ENCODE measurements at places on chromosomes 5 and 9. TPM values are rescaled to one million over a fixed set of nuclear protein-coding genes. Genes with fewer than 3 reads are reported as not detected.

Gene IFT74
- total RNA-seq = 10.0 TPM

Gene KCNV2
- not detected for total RNA-seq

Gene PCDHA11
- not detected for total RNA-seq

Gene SPINK4
- not detected for total RNA-seq

Gene GFI1B
- 0.12 TPM for total RNA-seq

Gene PDCD1LG2
- total RNA-seq = 1.3 TPM

Gene SLC46A2
- not detected for total RNA-seq

Gene MSMP
- not detected for total RNA-seq

DNA sequence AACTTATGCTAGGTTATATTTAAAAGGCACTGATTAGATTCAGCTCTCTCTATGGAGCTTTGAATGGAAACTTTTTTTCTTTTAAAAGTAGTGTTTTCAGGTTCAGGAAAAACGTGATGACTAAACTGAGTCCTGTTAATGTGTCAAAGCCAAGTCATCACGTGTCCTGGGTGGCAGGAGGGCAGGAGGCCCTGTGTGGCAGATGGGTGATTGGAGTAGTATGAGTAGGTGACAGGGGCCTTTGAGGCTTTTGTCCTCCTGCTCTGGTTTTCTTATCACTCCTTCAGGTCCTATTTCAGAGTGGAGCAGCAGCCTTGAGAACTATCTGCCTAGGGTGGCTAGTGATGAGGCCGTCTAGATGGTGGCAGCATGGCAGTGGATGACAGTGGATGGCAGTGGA lies 17.7 kb upstream of the CARTPT start:
- peaks cover 2% of the 10 kb centered on the region for H3K36me3 ChIP-seq
- no peak for DNase-seq
- no peak overlapping the region for H3K4me3 ChIP-seq
- no peak overlapping the region for H3K27ac ChIP-seq

DNA sequence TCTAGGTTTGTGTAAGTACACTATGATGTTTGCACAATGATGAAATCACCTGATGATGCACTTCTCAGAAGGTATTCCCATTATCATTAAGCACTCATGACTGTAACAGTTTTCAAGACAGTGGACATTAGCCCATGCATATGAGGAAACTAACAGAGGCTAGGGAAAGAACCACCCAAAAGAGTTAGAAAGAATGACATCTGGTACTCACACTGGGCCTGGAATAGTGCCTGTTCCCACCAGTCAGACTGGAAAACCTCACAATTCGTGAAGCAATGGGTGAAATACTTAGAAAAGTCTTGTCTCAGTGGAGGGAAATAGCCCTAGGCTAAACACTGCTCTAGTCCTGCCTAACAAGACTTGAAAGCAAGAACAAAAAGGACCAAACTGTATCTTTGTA lies 117.4 kb upstream of the GDNF start:
- H3K27me3 ChIP-seq = no peaks in the 10 kb centered on the region
- no peaks in the 10 kb centered on the region for H3K36me3 ChIP-seq
- no peak for DNase-seq
- H3K4me1 ChIP-seq = no peaks in the 10 kb centered on the region
- H3K27ac ChIP-seq = no peak overlapping the region

GRCh38 chr5:73909474-73909873 lies 283.5 kb downstream of the ARHGEF28 start:
- no peak overlapping the region for H3K4me3 ChIP-seq
- H3K27me3 ChIP-seq = peaks cover 11% of the 10 kb centered on the region
- no peak overlapping the region for H3K27ac ChIP-seq
- no peaks in the 10 kb centered on the region for H3K4me1 ChIP-seq
- no peaks in the 10 kb centered on the region for H3K36me3 ChIP-seq

DNA sequence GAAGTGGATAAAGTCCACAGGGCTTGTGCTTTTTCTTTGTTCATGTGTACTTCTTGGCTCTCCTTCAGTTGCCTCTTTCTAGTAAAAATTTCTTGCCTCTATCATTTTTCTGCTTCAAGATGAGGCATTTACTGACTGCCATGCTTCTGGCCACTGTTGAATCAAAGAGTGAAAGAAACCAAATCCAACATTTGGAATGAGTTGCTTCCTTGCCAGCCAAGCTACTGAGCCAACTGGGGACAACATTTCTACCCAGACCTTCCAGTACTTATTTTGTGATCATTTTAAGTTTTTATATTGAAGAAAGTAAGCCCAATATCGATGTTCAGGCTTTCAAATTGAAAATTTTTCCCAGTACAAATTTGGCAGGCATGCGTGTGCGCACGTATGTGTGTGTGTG lies 73.2 kb downstream of the SNCAIP start:
- DNase-seq = no peak
- no peaks in the 10 kb centered on the region for H3K36me3 ChIP-seq
- no peak overlapping the region for H3K27ac ChIP-seq
- H3K27me3 ChIP-seq = no peaks in the 10 kb centered on the region
- no peaks in the 10 kb centered on the region for H3K4me1 ChIP-seq

- DNase-seq = peak; percentile 46
- no peak within 1 kb of the TSS for H3K4me3 ChIP-seq
- no peak within 1 kb of the TSS for H3K27ac ChIP-seq
- H3K36me3 ChIP-seq = peaks cover 5% of the 10 kb centered on the region
- H3K4me1 ChIP-seq = no peaks in the 10 kb centered on the region
Measured at GRCh38 chr5:141100243-141100805, at the start of gene PCDHB3. Gene PCDHB3 (plus strand): TSS chr5:141100473. CDS start chr5:141100650, 177 bp downstream.

DNA sequence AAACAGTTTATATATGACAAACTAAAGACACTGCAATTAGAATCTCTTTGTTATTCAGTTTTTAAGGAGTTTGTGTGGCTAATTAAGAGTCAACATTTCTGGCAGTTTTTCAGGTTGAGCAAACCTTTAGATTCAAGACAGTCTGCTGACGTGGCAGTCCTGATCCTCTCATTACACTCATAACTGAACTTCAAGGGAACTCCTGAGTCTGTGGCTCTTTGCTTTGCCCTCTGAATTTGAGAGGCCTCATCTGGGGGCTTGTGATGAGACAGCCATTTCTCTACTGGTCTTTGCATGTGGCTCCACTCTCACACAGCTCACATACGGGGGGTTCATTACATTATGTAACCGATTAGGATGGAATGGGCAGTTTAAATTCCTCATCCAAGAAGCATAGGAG lies 182.9 kb upstream of the MEF2C start:
- H3K4me3 ChIP-seq = no peak overlapping the region
- peaks cover 6% of the 10 kb centered on the region for H3K4me1 ChIP-seq
- H3K36me3 ChIP-seq = no peaks in the 10 kb centered on the region
- peak; percentile 3 for DNase-seq
- no peak overlapping the region for H3K27ac ChIP-seq

DNA sequence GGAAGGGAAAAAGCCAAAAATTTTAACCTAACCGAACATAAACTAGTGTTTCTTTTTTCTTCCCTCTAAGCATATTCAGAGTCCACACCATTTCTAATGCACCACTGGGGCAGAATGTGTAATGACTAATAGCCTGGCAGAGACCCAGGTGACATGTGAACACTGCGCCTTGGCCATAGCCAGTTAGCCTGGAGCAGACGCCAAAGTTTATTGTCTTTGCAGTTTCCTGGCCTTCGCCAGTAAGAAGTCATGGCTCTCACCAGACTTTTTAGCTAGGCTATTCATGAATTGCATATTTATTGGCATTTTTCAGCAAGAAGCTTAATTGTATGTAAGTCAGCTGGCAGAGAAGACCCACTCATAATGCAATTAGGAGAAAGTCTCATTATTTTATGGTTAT lies 182.8 kb upstream of the SLC27A6 start:
- DNase-seq = no peak
- no peaks in the 10 kb centered on the region for H3K4me1 ChIP-seq
- H3K27ac ChIP-seq = no peak overlapping the region
- H3K4me3 ChIP-seq = no peak overlapping the region
- H3K27me3 ChIP-seq = no peaks in the 10 kb centered on the region

- no peaks in the 10 kb centered on the region for H3K4me1 ChIP-seq
- DNase-seq = no peak
- no peak overlapping the region for H3K27ac ChIP-seq
- H3K27me3 ChIP-seq = peaks cover 7% of the 10 kb centered on the region
Measured at GRCh38 chr9:134645607-134646365, 4.2 kb downstream of the COL5A1 start.

- no peaks in the 10 kb centered on the region for H3K27me3 ChIP-seq
- no peak overlapping the region for H3K4me3 ChIP-seq
- no peaks in the 10 kb centered on the region for H3K36me3 ChIP-seq
- peak; percentile 0 for DNase-seq
Measured at GRCh38 chr5:57816108-57816507, 333.5 kb upstream of the ACTBL2 start.

DNA sequence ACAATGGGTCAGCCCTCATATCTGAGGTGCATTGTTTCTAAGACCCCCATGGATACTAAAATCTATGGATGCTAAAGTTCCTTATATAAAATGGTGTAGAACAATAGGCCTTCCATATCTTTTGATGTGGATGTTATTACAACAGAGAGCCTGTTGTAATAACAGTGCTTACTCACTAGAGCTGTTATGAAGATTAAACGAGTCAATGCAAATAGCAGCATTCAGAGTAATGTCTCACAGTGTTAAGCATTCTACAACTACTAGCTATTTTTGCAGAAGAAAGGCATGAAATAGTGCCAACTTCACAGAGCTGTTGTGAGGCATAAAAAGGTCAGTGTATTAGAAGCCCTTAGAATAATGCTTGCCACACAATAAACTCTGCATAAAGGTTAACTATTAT lies 13.0 kb downstream of the CHSY3 start:
- no peaks in the 10 kb centered on the region for H3K4me1 ChIP-seq
- H3K4me3 ChIP-seq = no peak overlapping the region
- H3K36me3 ChIP-seq = no peaks in the 10 kb centered on the region
- peaks cover 5% of the 10 kb centered on the region for H3K27me3 ChIP-seq

DNA sequence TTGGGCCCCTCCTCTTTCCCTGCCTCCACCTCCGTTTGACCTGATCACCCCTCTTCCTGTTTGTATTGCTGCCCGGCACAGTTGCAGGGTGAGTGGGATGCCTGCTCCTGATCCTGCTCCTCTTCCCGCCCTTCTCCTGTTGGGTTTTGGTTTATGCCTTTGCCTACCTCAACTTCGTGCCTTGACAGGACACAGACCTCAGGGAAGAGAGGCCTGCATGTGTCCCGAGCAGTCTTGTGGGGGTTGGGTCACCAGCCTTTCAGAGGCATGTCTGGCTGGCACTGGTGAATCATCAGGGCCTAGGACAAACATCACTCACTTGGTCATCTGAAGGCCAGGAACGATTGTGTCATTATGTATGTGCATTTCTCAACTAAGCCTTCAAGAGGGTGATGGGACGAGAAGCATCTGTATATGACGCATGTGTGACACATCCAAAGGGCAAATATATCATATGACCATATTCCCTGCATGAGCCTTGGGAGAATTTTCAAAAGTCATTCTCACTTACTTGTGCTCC lies 56.9 kb downstream of the NPR3 start:
- no peaks in the 10 kb centered on the region for H3K4me1 ChIP-seq
- H3K27me3 ChIP-seq = peaks cover 11% of the 10 kb centered on the region
- no peak overlapping the region for H3K4me3 ChIP-seq
- H3K27ac ChIP-seq = no peak overlapping the region
- DNase-seq = no peak
- H3K36me3 ChIP-seq = no peaks in the 10 kb centered on the region

- no peak overlapping the region for H3K27ac ChIP-seq
- H3K36me3 ChIP-seq = peaks cover 14% of the 10 kb centered on the region
- DNase-seq = no peak
- no peaks in the 10 kb centered on the region for H3K27me3 ChIP-seq
- no peaks in the 10 kb centered on the region for H3K4me1 ChIP-seq
Measured at GRCh38 chr5:179900206-179900605, 7.5 kb downstream of the TBC1D9B start.

DNA sequence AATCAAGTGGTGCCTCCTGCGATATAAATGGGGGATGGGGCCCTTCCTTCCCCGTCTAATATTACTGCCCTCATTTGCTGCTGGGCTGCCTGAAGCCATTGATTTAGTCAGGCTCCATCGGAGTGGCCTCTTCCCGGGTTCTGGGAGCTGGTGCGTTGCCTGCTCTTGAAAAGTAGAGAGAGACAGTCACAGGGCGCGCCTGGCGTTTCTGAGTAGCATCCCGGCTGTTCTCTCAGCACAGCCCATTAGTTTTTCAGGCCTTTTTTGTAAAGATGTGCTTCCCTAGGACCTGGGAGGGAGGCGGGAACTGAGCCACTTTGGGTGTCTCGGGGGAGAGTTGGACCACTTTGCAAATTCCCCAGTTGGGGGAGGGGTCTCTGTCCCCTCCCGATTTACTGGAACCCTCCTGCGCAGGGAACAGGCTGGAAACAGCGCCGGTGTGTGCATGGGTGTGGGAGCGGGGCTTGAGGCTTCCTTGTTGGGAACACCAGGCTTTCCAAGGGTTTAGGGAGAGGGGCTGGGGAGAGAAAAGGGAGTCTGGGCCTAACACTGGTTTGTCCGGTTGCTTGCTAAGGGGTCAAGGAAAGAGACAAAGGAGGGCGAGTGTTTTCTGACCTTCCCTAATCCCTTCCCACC lies 4.7 kb downstream of the PRDM6 start:
- peak overlapping the region; percentile 24 for H3K4me3 ChIP-seq
- peaks cover 1% of the 10 kb centered on the region for H3K36me3 ChIP-seq
- no peak overlapping the region for H3K27ac ChIP-seq
- DNase-seq = no peak
- peaks cover 72% of the 10 kb centered on the region for H3K27me3 ChIP-seq

DNA sequence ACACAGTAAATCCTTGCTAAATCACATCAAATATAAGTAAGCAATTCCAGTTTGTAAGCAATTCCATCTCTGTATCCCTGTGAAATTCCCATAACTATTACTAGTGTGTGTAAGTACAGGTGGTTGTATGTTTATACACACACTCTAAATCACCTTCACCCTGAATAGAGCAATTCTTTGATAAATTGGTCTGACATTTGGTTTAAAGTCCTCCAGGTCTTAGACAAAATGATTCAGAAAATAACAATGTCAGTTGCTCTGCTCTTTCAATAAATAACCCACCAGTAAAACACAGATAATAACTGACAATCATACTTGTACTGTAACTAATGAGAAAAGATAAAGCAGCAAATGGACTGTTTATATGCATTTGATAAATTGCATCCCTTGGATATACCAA lies 226.3 kb downstream of the SPOCK1 start:
- H3K4me1 ChIP-seq = no peaks in the 10 kb centered on the region
- H3K27ac ChIP-seq = no peak overlapping the region
- no peak overlapping the region for H3K4me3 ChIP-seq

- no peak for DNase-seq
- H3K27ac ChIP-seq = no peak overlapping the region
- no peak overlapping the region for H3K4me3 ChIP-seq
Measured at GRCh38 chr5:124504081-124504916, 242.1 kb downstream of the ZNF608 start.

- DNase-seq = peak; percentile 58
- H3K4me3 ChIP-seq = no peak overlapping the region
- peaks cover 22% of the 10 kb centered on the region for H3K36me3 ChIP-seq
- H3K4me1 ChIP-seq = peaks cover 88% of the 10 kb centered on the region
- H3K27ac ChIP-seq = no peak overlapping the region
- no peaks in the 10 kb centered on the region for H3K27me3 ChIP-seq
Measured at GRCh38 chr5:87300744-87301143, 33.1 kb downstream of the RASA1 start.

All from activated T-cell treated with anti-CD3 and anti-CD28 coated beads, Interleukin-2, amount 50 U/mL, for 72 hours (primary cell).